ENCODE measurements at places on chromosomes 16 and 17. TPM values are rescaled to one million over a fixed set of nuclear protein-coding genes. Genes with fewer than 3 reads are reported as not detected.

The KREMEN2 gene
- not detected for polyA plus RNA-seq

The UNC45B gene
- 62.2 TPM for polyA plus RNA-seq

The CRYM gene
- 108 TPM for polyA plus RNA-seq

The SLFN14 gene
- polyA plus RNA-seq, result not detected

The CLEC16A gene
- 14.9 TPM for polyA plus RNA-seq

The CSH2 gene
- not detected for polyA plus RNA-seq

The PITPNM3 gene
- 3.0 TPM for polyA plus RNA-seq

The EMP2 gene
- polyA plus RNA-seq, result 34.4 TPM

The NHLRC4 gene
- polyA plus RNA-seq, result 0.84 TPM

The WNK4 gene
- 0.05 TPM for polyA plus RNA-seq

The TBC1D3K gene
- not detected for polyA plus RNA-seq

The KRT25 gene
- not detected for polyA plus RNA-seq

The CEP95 gene
- 15.6 TPM for polyA plus RNA-seq

The TP53TG3 gene
- not detected for polyA plus RNA-seq

The SULT1A4 gene
- polyA plus RNA-seq, result 17.0 TPM

The DHRS7C gene
- polyA plus RNA-seq, result 177 TPM

The KRT37 gene
- not detected for polyA plus RNA-seq

The EIF3C gene
- 241 TPM for polyA plus RNA-seq

The SLFN12L gene
- 0.36 TPM for polyA plus RNA-seq

The CCL3 gene
- 0.66 TPM for polyA plus RNA-seq

The LGALS9 gene
- 13.8 TPM for polyA plus RNA-seq

The MYH1 gene
- polyA plus RNA-seq, result not detected

The CD300H gene
- polyA plus RNA-seq, result not detected

The VMO1 gene
- polyA plus RNA-seq, result 0.70 TPM

The SAMD14 gene
- polyA plus RNA-seq, result 3.3 TPM

The TRPV3 gene
- polyA plus RNA-seq, result 1.6 TPM

The DUSP14 gene
- 17.8 TPM for polyA plus RNA-seq

The RPRML gene
- polyA plus RNA-seq, result not detected

The CCL16 gene
- 0.29 TPM for polyA plus RNA-seq

The CIBAR2 gene
- 0.09 TPM for polyA plus RNA-seq

Measured in right cardiac atrium (tissue), 5 donors.